ENCODE measurements at places on chromosomes 16 and 17.

GRCh38 chr16:12750554-12750918 is 53.2 kb downstream of the CPPED1 start:
- DNase-seq: no peak

GRCh38 chr17:6075050-6075449 is 4.9 kb downstream of the WSCD1 start:
- no peak for DNase-seq

DNA sequence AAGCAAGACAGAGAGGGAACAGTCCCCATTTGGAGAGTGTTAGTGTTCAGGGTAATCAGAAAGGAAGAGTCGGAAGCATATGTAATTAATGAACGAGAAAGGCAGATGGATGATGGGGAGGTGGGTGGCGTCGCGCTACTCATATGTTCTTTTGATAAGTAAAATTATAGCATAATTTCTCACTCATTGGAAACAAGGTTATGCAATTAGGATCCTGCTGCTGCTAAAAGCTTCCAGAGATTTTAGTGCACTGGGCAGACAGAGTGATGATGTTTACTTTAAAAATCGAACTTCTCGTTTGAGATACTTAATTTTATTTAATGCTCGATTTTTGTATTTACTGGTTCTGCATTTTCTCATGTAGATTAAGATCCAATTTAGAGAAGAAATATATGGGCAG is 96.2 kb downstream of the PRKCA start:
- DNase-seq: no peak

GRCh38 chr16:88973007-88973410 is 4.0 kb downstream of the CBFA2T3 start:
- DNase-seq: no peak

- no peak for DNase-seq
These were observed 3.3 kb upstream of the CCL15 start for GRCh38 chr17:36004594-36005108.

DNA sequence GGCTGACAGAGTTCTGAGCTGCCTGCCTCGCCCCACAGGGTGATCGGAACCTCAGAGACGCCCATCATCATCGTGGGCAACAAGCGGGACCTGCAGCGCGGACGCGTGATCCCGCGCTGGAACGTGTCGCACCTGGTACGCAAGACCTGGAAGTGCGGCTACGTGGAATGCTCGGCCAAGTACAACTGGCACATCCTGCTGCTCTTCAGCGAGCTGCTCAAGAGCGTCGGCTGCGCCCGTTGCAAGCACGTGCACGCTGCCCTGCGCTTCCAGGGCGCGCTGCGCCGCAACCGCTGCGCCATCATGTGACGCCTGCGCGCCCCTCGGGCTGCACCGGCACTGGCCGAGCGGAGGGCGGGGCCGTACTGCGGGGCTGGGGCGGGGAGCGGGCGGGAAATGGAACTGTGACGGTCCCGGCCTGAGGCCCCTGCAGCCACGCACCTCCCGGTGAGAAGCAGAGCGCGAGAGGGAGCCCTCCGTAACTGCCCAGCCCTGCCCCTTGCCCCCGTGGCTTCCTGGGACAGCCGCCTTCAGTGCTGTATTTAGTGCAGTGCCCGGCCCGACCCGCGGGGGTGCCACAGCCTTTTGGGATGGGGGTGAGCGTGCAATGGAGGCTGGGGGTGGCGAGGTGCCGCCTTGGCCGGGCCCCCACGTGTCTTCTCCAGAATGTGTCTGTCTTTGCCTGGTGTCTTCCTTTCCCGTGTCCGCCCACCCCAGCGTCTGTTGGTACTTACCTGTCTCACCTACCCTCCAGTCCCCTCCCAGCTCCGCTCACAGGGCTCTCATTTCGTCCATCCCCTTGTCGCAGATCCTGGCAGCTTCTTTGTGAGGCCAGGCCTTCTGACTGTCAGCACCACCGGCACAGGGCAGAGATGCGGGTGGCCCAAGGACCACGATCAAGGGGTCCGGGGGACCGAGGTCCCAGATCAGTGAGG is 9.8 kb downstream of the RASL10B start:
- no peak for DNase-seq

DNA sequence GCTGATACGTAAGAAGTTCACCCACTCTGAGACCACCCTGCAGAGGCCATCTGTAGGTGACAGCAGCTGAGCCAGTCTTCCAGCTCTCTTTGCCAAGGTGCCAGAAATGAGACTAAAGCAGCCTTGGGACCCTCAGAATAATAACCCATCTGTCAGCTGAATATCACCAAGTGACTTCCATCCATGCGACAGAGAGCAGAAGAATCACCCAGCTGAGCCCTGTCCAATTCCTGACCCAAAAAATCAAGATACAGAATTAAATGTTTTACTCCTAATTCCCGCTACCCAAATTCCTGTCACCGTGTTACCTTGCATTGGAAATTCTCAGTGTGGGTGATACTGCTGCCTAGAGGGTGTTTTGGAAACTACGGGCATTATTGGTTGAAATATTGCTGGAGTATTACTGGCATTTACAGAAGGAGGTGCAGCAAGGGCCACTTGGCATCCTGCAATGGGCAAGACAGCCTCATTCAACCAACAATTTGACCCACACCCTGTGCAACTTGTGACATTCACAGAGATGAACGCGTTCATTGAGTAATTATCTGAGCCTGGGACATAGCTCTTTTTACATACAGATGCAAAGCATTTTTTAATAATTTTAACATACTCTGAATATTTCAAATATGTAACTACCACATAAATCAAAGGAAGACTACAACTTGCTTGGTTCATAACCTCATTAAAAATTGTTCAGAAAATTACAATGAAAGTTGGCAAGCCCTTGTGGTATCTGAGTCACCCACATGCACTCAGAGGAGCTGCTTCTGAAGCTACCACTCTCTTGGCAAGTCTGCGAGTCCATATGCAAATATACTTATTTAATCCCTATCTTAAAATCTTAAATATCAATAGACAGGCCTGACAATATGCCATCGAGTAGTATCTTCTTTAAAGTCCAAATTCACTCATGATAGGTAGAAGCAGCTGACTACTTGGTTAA is 126.6 kb downstream of the C16orf95 start:
- DNase-seq: no peak
